ENCODE measurements at places on chromosomes 2 and 18.

- no peak for DNase-seq
Measured at GRCh38 chr2:142130111-142131009, 456 bp downstream of the LRP1B start.

- no peak for DNase-seq
Measured at GRCh38 chr2:139480161-139480650, 700.0 kb upstream of the NXPH2 start.

DNA sequence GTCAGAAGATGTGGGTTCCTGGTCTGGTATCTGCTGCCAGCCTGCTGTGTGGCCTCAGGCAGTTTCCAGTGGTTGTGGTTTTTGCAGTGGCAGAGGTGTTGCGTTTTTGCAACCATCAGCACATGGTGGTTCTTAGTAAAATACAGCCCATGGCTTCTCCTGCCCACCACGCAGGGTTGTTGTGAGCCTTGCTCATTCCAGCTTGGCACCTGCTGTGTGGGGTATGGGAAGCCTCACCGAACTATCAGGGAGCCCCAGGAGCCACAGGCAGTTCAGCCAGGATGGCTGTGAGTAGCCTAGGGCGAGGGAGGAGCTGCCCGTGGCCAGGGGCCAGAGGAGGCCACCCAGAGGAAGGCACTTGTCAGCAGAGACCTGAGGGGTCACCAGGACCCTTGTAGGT, 9.8 kb downstream of the ARID5A start:
- DNase-seq: no peak

- DNase-seq: no peak
Measured at GRCh38 chr2:74892609-74893008, 58.7 kb downstream of the HK2 start.

DNA sequence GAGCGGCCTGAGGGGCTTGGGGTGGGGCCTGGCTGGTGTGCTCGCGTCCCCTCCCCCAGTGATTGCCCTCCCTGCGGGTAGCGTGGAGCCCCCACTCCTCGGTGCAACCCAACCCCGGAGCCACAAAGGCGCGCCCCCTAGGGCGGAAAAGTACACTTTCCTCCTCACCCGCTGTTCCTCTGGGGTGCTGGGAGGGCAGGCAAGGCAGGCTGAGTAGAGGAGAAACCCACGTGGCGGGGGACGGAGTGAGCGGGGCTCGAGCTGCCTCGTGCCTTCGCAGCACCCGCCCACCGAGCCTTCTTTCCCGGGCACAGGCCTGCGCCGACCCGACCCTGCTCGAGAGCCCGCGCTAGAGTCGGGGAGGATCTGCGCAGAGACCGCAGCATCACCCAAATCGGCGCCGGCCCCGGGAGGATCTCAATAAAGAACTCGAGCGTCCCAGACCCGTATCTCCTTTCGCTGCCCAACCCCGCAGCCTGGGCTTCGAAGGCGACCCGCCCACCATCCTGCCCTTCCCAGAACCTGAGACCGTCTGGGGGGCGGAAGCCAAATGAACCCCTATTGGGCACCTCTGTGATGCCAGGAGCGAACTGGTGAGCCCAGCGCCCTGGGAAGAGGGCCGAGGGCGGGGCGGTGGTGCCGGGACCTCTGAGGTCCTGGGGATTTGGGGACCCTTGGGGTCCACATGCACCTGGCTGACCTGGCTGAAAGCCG, 1.5 kb downstream of the UCN start:
- peak; percentile 14 for DNase-seq

GRCh38 chr2:195501746-195502145, 155.3 kb upstream of the SLC39A10 start:
- no peak for DNase-seq

GRCh38 chr2:104762031-104762430, 91.9 kb upstream of the POU3F3 start:
- DNase-seq: no peak

DNA sequence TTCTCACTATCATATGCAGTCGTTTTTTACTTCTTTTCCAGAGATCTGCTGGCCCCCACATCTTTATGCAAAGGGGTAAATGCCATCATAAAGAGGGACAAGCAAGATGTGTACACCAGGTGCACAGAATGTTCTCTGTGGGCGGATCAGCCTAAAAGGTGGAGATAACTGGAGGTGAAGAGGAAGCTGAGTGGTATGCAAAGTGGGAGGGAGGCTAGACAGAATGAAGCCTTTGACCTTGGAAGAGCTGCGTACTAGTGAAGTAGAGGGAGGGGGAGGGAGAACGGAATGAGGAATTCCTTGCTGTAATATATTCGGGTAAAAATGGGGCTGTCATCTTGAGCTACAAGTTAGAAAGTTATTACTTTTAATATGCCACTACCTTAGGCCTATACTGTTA, 287.5 kb upstream of the VRK2 start:
- no peak for DNase-seq

DNA sequence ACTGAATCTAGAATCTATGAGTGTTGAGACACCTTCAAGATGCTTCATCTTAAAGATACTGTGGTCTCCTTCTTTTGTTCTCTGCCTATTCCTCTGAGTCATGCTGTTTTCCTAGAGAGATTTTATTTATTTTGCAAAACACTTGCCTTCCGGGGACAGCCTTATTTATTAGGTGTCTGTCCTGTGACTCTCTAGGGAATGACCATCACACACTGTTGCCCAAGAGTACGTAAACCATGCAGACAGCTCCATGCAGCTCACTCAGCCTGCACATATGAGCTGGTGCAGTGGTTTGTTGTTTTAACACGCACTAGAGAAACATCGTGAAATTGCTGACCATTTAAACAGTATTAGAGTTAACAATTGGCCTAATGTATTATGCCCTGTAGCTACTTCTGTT, 12.4 kb upstream of the ADCYAP1 start:
- no peak for DNase-seq

DNA sequence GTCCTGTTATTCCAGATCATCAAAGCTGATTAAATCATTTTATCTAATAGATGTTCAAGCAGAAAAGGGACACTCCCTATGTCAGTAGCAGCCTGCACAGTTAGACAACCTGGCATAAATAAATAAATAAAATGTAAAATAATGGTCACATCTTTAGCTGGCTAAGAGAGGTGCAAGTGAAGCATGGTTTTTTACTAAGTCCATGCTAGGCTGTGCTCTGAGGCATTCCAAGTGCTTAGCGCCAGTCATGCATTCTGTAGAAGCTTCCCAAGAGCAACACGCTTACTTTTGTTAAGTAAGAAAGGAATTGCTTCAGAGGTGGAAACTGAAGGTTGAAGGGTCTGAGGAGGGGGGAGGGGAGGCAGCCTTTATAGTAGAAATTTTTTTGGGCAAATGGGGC, 351.2 kb downstream of the CDH2 start:
- no peak for DNase-seq

DNA sequence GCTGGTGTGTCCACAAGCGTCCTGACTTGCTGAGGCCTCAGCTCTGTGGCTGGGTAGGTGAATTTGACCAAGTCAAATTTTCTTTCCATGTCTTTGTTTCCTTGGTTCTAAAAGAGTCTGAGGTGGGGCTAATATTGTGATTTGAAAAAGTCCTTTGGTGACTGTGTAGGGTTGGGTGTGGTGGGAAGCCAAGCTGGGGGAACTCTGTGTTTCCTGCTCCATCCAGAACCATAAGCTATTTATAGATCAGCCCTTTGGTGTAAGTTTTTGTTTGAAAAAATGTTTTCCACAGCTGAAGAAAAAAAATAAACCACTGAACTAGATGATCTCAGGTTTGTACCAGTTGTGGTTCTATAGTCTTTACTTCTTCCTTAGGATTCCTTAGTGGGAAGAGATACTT, 462.7 kb downstream of the TGIF1 start:
- no peak for DNase-seq

DNA sequence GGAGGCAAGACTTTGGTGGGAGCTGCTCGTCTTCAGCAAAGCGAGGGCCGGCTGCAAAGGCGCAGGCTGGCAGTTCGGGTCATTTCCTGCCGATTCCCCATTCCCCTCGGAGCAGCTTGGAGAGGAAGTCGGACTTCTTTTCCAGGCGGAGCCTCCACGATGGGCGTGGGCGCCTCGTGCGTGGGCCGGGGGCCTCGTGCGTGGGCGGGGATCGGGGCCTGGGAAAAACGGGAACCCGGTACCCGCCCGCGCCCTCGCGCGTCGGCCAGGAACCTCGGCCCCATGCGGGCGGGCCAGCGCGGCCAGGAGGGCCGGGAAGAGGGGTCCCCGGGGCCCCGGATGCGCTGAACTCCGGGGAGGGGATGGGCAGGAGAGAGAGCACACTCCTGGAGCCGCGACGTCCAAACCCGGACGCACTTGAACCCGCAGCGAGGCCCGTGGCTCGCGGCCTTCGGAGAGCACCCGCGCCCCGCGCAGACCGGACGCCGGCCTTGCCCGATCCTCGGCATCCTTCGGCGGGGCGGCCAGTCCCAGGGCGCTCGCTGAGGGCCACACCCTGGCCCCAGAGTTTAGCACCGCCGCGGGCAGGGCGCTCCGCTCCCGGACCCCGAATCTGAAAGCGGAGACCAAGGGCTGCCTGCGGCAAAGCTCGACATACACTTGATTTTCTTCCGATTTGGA, 368.4 kb downstream of the MTX2 start:
- no peak for DNase-seq

DNA sequence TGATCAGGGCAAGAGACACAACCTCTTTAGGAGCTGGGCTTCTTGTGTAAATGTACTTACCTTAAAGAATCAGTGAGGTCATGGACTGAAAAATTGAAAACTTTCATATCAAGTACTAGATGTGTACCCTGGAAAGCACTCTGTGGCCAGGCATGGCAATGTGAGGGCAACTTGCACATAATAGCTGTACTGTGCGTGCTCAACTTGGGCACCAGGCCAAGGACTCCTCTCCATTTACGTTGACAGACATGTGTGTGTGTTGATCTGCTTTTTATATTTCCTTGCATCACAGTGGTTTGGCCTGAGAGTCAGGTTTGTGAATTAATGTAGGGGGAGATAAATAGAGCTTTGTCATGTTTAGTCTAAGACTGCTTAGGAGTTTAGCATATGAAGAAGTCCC, 669.5 kb upstream of the REG3G start:
- DNase-seq: no peak

GRCh38 chr18:1884623-1885022, 686.7 kb downstream of the METTL4 start:
- DNase-seq: no peak

DNA sequence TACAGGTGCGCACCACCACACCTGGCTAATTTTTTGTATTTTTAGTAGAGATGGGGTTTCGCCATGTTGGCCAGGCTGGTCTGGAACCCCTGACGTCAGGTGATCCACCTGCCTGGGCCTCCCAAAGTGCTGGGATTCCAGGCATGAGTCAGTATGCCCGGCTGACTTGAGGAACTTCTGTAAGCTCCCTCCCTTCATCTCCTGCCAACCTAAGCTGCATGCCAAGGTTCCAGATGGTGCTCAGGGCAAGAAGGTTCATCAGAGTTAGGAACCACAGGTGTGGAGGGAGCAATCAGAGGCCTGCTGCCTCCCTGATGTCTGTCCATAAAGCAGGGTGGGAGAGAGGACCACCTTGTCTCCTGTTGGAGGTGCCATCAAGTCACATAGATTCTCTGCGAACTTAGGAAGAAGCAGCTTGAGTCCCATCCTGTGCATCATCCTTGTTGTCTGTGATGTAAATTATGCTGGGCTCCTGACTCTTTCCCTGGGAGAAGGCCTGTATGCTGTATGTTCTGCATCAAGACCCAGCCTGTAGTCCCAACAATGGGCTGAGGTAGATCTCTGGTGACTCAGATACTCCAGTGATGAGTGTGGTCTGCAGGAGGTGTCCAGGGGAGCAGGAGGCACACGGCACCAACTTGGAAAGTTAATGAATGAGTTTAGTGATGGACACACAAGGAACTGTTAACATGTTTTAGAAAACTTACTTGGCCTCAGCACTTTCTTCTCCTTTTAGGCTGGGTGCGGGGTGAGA, 53.1 kb downstream of the TMEM17 start:
- no peak for DNase-seq

GRCh38 chr18:43524260-43524659, 247.0 kb upstream of the SYT4 start:
- no peak for DNase-seq

DNA sequence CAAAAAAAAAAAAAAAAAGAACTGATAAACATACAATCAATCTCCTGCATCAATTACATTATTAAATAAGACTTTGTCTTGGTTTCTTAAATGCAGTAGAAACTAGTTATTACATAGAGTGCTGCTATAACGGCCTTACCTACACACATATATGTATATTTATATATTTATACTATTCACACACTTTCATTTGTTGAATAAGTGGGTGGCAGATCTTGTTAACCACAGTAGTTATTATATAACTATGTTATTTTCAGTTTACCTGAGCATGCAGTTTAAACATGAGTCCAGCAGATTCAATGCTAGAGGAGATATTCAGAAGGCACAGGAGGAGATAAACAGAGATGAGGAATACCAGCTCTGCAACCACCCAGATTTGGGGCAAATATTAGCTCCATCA, 81.5 kb upstream of the CD226 start:
- no peak for DNase-seq

DNA sequence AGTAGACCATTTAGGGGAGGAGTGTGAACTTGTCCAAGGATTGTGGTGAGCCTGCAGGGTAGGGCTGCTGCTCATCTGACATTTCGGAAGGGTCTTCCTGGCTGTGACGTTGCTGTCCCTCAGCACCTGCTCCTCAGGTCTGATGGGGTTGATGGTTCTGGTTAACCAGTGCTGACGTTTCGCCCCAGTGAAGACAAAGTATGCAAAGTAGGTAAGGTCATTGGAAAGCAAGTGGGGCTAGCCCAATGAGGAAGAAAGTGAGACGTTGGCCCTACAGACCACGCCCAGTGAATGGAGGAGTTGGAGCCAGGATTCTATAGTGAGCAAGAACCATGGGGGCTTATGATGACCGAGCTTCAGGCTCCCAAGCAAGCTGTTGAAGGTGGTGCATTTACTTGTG, 33.4 kb upstream of the ZNF396 start:
- DNase-seq: no peak

Data from activated T-cell treated with anti-CD3 and anti-CD28 coated beads for 1 hour (primary cell).